Keratinocyte (primary cell): ENCODE measurements at places on chromosomes 16 and 17.

DNA sequence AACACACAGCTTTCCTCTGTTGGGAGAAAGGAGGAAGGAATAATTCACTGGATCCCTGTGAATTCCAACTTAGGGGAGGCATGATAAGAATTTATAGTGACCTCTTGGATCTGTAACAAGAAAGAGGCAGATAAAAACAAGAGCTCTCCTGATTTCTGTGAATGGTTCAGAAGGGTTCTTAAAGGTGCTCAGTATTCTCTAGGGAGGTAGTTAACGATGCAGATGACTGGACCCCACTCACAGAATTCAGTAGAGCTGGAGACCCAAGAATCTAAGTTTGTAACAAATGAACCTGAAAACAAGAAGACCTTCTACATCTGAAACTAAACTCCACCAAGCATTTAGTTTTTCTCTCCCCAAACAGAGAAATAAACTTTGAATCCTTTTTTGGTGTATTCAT, 8.6 kb downstream of the ZNRF1 start:
- DNase-seq: no peak

- no peak for DNase-seq
Measured at GRCh38 chr16:14292051-14292825, 221.1 kb downstream of the MRTFB start.

- no peak for DNase-seq
Measured at GRCh38 chr16:46732561-46732960, 15.6 kb downstream of the MYLK3 start.

GRCh38 chr16:27387724-27388123, 14.2 kb upstream of the IL21R start:
- DNase-seq: no peak

- DNase-seq: no peak
Measured at GRCh38 chr17:603406-604114, 111.1 kb downstream of the VPS53 start.

- DNase-seq: no peak
Measured at GRCh38 chr17:9268546-9268945, 247.2 kb downstream of the NTN1 start.

GRCh38 chr17:45948881-45949624, 50.0 kb upstream of the STH start:
- DNase-seq: no peak

DNA sequence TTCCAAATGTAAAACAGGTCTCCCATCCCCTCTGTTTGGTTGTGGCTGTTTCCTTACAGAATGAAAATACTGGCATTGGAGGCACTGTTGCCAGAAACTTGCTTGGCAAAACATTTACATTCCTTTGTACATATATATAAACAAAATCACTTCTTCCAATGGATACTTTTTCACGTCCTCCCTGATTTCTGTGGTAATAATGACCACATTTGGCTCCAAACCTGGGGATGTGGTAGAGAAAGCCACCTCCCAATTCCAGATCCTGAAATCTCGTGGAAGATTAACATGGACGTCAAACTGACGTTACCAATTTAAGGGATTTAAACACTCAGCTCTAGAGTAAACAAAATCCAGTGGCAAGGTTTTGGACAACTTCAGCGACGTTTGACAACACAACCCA, 370.8 kb upstream of the ZFHX3 start:
- DNase-seq: no peak

GRCh38 chr16:7085776-7086175, 246.9 kb upstream of the RBFOX1 start:
- no peak for DNase-seq

- DNase-seq: no peak
Measured at GRCh38 chr17:55576996-55577586, 65.8 kb upstream of the SMIM36 start.

- no peak for DNase-seq
Measured at GRCh38 chr17:8697323-8697741, 47.3 kb downstream of the CCDC42 start.

DNA sequence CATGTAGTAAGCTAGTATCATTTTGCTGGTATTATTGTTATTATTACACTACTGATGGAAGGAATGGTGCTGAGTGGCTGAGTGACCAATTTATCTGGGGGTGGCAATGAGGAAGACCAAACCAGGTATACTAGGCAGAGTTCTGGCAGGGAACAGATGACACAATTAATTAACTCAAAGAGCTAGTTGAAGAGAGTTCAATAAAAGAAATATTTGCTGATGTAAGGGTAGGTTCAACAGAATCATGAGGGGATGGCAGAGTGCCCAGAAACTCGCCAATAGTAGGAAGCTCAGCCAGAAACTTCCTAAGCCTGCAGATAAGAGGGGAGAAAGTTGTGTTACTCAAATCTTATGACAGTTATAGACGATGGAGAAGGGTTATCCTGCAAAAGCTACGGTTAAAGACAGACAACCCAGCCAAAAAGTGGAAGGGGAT, 352.5 kb downstream of the KCNJ2 start:
- no peak for DNase-seq

DNA sequence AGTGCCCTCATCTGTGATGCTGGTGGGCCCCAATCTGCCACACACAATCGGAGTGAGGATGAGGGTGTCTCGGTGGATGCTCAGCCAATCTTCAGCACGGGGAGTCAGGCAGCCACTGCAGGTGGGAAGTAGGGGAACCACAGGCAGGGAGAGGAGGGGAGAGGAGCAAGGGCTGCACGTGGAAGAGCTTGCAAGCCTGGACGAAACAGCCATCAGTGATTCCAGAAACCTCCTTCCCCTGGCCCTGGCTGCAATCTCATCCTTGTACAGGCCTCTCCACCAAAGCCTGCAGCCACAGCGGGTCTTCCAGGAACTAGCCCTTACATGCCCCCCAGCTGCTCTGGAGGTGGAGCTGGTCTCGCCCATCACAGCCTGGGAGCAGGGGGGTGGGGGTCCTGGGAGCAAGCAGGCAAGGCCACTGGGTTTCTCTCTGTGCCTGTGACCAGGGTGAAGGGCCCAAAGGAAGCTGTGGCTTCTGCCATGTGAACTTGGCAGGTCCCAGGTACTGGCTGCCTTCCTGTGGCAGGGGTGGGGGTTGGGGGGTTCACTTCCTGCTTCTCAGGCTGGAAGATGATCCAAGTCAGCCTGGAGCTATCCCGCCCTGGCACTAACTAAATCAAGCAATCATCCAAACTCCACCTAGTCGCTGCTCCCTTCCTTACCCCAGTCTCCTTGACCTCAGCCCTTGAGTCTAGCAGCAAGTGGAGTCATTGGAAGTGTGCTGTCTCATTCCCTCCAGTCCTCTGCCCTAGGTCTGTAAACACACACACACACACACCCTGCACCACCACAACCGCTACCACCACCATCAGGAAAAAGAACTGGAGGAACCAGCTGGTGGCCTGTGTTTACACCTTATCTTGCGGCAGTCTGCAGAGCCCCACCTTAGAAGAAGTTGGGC, 29.4 kb upstream of the MLKL start:
- DNase-seq: no peak
